Heart right ventricle (tissue), 16 donors: ENCODE measurements at places on chromosomes 1 and 21. TPM values are rescaled to one million over a fixed set of nuclear protein-coding genes. Genes with fewer than 3 reads are reported as not detected.

The KMO gene
- not detected for total RNA-seq

The DAB1 gene
- total RNA-seq = 8.2 TPM

The AMPD1 gene
- not detected for total RNA-seq

The ALX3 gene
- not detected for total RNA-seq

The CLDN8 gene
- total RNA-seq = not detected
